ENCODE measurements at places on chromosomes 13 and 19.

DNA sequence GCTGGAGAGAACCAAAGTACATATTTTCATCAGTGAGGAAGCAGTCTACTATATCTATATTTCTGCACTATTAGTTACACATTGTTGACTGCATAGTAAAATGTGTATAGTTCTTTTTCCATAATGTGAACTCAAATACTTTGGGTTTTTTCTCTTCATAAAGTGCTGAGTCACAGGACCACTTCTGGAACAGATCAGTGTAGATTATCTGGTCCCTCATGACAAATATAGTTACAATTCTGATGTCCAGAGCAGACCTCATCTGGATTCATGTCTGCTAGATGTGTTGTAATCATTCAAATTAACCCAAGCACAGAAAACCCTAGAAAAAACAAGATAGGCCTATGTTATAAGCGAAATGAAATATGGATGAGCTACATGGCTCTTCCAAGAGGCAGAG lies 171.4 kb downstream of the SUCLA2 start:
- no peak for DNase-seq

DNA sequence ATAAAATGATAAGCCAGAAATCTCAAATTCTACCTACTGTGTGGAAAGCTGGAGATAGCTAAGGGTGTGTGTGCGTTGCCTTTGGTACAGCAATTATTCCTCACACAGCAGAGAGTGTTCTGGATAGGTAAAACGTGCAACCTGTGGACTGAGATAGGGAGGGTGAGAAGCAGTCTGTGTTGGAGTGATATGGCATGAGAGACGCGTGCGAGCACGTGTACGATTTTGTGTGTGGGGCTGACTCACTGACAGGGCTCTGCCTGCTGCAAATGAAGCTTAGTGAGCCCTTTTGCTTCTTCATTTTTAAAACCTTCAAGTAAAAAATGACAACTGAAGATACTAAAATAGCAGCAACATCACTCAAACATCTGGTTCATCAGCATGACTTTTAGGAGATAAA lies 35.7 kb upstream of the SLC10A2 start:
- no peak for DNase-seq

- DNase-seq, result no peak
Observed at GRCh38 chr13:79141082-79141481, 265.0 kb downstream of the RBM26 start.

DNA sequence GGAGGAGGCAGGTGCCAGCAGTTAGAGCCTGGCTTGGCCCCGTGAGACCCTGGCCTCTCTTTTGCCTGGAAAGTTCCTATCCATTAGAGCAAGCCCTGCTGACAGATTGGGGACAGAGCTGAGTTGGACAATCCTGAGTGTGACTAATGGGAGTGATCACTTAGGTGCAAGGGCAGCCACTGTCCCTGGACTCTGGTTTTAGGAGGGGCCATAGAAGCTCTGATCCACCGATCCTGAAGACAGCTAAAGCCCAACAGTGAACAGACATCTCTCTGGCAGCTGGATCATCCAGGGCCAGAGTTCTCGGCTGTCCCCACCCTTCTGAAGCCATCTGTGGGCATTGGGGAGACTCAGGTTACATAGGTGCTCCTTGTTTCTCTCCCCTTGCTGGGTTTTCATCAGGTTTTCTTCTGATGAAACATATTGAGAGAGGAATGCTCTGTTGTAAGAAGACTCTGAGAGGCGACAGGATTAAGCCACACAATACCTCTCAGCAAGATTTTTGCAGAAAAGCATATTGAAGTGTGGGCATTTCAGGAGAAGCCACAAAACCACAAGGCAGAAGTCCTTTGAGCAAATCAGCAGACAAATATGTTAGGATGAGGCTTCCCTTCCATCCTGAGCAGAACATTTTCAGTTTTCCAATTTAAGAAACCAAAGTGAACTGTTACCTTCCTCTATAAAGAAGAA lies 288.0 kb upstream of the MAB21L1 start:
- no peak for DNase-seq

DNA sequence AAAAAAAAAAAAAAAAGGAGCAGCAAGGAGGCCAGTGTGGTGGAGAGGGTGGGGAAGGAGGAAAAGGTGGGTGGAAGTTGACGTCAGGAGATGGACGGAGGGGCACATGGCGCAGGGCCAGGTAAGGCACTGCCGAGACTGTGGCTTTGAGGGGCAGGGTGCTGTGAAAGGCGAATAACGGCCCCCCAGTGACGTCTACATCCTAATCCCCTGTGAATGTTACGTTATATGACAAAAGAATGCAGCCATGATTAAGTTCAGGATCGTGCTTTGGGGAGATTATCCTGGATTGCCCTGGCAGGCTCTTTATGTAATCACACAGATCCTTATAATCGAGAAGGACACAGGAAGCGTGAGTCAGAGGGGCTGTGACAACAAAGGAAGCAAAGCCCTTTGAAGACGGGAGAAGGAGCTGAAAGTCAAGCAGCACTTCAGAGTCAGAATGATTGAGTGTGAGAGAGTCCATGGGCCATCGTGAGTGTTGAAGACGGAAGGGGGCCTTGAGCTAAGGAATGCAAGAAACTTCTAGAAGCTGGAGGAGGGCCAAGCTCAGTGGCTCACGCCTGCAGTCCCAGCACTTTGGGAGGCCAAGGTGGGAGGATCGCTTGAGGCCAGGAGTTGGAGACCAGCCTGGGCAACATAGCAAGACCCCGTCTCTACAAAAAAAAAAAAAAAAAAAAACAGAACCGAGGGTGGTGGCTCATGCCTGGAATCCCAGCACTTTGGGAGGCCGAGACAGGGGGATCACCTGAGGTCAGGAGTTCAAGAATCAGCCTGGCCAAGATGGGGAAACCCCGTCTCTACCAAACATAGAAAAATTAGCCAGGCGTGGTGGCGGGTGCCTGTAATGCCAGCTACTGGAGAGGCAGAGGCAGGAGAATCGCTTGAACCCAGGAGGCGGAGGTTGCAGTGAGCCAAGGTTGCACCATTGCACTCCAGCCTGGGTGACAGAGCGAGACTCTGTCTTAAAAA lies 13.8 kb upstream of the CEACAM16 start:
- no peak for DNase-seq

GRCh38 chr19:6241680-6242377 lies 37.9 kb downstream of the MLLT1 start:
- DNase-seq, result no peak

GRCh38 chr13:61146158-61146557 lies 269.5 kb downstream of the PCDH20 start:
- no peak for DNase-seq

GRCh38 chr19:3163230-3163886 lies 15.2 kb upstream of the S1PR4 start:
- peak; percentile 96 for DNase-seq

DNA sequence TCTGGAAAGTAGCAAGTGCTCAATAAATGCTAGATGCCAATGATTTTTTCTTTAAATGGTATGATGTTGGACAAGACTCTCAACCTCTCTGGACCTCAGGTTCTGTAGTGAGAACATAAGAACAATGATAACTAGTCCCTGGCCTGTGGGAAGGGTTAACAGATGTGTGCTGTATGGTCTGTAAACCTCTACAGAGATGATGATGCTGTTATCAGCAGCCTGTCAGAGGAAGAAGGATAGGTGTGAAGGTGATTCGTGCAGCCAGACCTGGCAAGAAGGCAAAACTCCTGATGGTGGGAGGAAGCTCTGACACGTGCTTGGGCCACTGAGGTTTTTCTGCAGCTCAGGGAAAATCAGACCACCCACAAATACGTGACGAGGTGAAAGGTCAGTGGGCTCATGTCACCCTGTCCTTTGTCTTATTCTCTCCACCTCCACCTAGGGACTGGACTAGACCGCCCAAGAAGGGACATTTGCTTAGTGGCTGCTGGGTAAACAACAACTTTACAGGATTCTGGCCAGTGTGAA lies 36.7 kb upstream of the UBL3 start:
- DNase-seq, result no peak
